T-helper 17 cell (primary cell): ENCODE measurements at places on chromosomes 7 and 10. TPM values are rescaled to one million over a fixed set of nuclear protein-coding genes. Genes with fewer than 3 reads are reported as not detected.

- H3K4me1 ChIP-seq, result peaks cover 9% of the 10 kb centered on the region
- no peak overlapping the region for H3K27ac ChIP-seq
- peaks cover 52% of the 10 kb centered on the region for H3K27me3 ChIP-seq
- H3K4me3 ChIP-seq, result no peak overlapping the region
Observed at GRCh38 chr7:138891446-138891810, 89.8 kb downstream of the KIAA1549 start.

IKZF1 gene
- total RNA-seq, result 323 TPM

DNA sequence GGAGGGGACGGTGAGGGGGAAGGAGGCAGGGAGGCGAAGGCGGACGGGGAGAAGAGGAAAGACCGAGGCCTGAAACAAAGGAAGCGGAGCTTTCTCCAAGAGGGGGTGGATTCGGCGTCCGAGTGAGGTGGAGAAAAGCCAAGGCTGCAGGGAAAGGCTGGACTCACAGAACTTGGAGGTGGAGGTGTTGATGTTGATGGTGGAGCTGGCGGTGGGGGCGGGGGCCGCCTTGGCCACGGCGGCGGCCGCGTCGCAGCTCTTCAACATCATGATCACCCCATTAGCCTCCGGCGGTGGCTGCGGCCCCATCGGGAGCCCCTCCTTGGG, 578 bp downstream of the CACUL1 start:
- H3K4me3 ChIP-seq, result peak overlapping the region; percentile 94
- H3K36me3 ChIP-seq, result no peaks in the 10 kb centered on the region
- peaks cover 3% of the 10 kb centered on the region for H3K27me3 ChIP-seq
- peak overlapping the region; percentile 96 for H3K27ac ChIP-seq
- peak; percentile 13 for DNase-seq
- peaks cover 42% of the 10 kb centered on the region for H3K4me1 ChIP-seq

TAS2R60 gene
- total RNA-seq, result 0.60 TPM

HOXA7 gene
- not detected for total RNA-seq

DNA sequence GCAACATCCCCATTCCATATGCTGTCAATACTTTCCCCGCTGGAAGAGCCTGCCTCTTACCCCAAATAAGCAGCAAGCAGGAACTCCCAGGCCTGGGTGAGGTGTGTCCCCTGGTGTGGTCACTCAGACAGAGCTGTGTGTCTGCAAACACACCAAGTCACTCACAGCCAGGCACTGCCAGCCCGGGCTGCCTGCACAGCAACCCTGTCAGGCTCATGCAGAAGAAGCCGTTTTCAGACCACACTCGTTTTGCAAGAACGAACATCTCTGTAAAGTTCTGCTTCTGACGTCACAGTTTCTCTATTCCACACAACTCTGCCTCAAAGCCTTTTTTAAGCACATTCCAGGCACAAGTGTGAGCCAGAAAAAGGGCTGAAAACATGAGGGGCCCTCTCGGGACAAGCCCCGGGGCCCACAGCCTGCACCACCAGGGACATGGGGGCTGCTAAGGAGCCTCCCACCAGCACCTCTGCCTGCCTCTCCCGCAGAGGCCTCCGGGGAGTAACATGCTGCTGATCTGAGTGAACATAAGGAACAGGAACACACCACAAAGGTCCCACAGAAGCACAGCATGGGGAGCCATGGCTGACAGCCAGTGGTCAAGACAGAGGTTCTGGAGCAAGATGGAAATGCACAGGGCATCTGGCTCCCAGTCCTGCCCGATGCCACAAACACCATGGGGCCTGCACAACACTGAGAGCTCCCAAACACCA, 11.4 kb downstream of the PTPRN2 start:
- H3K4me1 ChIP-seq, result no peaks in the 10 kb centered on the region
- no peak for DNase-seq
- no peak overlapping the region for H3K4me3 ChIP-seq

DNA sequence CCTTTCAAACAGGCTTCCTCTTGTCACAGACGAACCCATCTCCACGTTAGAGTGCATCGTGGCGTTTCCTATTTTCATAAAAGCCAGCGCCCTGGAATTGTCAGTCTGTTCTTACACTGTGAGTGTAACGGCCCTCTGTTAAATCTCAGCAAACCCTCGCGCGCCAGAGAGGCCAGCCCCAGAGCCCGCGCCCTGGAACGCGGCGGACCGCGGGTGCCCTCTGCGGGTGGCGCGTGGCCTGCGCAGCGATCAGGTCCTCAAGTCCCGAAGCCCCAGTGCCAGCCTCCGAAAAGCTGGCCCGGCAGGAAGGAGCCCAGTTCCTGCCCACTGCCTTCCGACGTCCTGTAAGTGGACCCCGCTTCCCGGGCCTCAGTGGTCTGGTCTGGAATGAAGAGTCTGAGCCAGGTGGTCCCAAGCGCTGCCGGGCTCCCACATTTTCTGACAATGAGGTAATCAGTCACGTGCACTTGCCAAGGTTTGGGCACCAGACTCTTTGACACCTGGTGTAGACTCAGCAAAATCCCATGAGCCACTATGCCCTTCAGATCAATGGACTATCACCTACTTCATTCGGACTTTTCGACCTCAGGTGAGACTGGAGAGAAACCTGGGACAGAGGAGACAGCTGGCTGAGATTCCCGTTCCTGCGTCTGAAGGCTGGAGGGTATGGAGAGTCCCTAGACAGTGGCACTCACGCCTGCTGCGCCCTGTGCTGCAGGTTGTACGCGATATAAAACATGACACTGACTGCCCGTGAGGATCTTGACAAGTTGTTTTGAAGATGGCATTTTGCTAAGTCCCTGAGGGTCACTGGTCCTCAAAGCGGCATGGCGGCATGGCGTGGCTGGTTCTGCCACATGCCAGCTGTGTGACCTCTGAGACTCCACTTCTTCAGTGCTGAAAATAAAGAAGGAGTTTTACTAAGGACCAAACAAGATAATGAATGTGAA, 109.4 kb upstream of the LANCL2 start:
- H3K4me3 ChIP-seq, result peak overlapping the region; percentile 96
- H3K27ac ChIP-seq, result peak overlapping the region; percentile 39
- H3K4me1 ChIP-seq, result peaks cover 8% of the 10 kb centered on the region
- peak; percentile 50 for DNase-seq
- peaks cover 3% of the 10 kb centered on the region for H3K36me3 ChIP-seq

LRRTM3 gene
- total RNA-seq, result not detected

DNA sequence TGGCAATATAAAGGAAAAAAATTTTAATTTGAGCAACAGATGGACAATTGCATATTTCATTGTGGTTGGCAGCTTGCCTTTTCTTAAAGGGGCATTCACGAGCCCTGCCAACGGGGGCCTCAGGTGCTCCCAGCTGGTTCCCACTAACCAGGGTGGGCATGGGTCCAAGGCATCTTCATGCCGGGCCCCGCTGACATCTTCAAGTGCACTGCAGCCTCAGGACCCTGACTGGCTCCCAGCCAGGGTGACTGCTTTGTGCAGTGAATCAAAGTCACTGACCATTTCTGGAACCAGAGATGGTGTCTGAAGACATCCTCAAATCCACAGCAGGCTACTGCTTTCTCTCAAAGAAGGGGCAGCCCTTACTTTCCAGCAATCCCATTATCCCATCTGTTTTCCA, 275.2 kb upstream of the MGMT start:
- H3K4me1 ChIP-seq, result no peaks in the 10 kb centered on the region
- no peak overlapping the region for H3K4me3 ChIP-seq
- no peak overlapping the region for H3K27ac ChIP-seq
- H3K27me3 ChIP-seq, result peaks cover 13% of the 10 kb centered on the region
- no peak for DNase-seq

VWA2 gene
- total RNA-seq, result not detected

DNA sequence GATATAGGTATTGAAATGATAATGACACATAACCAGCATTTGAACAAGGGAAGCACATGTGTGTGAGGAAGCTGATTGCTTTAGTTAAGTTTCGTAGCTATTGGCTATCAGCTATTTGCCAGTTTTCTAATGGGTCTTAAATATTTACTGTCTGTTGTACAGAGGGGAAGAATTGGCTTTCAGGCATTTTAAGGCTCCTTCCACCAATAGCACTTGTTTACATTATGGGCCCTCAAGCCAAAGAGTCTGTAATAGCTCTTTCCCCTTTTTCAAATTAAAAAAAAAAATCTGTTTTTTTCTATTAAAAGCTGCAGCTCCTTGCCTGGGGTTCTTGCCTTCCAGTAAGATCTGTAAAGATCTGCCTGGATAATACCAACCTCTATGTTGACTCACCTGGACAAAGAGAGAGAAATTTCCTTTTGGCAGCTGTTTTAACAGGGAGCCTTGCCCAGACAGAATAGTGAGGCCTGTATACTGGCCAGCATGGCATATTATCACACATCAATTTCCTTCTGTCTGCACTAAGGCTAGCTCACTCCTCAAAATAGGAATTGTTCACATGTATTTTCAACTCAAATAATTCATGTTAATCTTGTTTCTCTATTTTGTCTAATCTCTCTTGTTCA, 104.7 kb upstream of the LRGUK start:
- no peaks in the 10 kb centered on the region for H3K36me3 ChIP-seq
- no peak overlapping the region for H3K4me3 ChIP-seq
- H3K4me1 ChIP-seq, result no peaks in the 10 kb centered on the region
- DNase-seq, result no peak
